ENCODE measurements at places on chromosomes 1 and 21. TPM values are rescaled to one million over a fixed set of nuclear protein-coding genes. Genes with fewer than 3 reads are reported as not detected.

Gene CLIC6
- polyA plus RNA-seq: 2.5 TPM

DNA sequence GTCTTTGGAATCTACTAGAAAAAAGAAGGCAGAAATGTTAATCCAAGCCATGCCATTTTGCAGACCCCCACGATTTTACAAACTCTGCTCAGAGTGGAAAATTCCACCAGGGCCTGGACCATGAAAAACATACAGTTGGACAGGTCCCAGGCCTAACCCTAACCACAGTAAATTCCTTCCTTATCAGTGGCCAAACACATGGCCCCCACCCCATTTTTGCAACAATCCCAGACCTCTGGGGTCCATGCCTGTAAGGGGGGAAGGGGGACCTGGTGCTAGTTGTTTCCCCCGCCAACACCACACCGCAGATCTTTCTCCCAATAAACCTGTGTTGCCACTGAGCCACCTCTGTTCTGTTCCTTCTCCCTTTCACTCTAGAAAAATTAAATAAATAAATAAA, 1352.7 kb downstream of the AMY1C start:
- DNase-seq: no peak

- no peak for DNase-seq
These were observed 9.6 kb upstream of the SLC6A9 start for GRCh38 chr1:44040846-44041245.

DNA sequence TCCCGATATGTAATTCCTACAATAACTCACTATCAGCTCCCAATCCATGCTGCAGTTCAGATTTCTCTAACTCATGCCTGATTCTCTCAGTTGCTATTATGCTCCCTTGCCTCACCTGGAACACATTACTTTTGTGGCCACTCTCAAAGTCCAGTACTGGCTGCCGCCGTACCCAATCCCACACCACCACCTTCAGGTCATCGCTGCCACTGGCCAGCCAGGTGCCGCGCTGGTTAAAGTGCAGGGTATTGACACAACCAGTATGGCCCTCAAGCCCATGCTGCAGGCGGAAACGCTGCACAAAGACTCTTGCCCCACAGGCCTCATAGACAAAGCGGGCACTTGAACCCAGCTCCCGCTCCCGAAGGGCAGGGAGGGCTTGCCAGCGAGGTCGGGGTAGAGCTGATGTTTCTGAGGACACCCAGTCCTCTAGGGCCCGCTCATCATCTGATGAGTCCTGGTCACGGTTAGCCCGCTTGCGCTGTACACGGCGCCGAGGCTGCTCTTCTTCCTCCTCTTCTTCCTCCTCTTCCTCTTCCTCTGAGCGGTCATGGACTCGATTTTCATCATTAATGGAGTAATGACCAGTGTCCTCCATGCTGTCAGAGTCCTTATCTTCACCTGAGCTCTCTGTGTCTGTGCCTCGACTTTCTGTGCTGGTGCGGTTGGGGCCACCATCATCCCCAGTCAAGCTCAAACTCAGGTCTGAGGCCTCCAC, 22.6 kb downstream of the DCAF8 start:
- DNase-seq: no peak

Gene MAP3K21
- 30.2 TPM for polyA plus RNA-seq

Gene ODF2L
- polyA plus RNA-seq: 38.9 TPM

- no peak for DNase-seq
These were observed 50.4 kb upstream of the IFFO2 start for GRCh38 chr1:19006837-19007271.

Gene MYCBP
- 34.9 TPM for polyA plus RNA-seq

Gene FAM76A
- polyA plus RNA-seq: 11.9 TPM

Gene C1QB
- 9.0 TPM for polyA plus RNA-seq

Gene VWA5B1
- polyA plus RNA-seq: 0.40 TPM

Gene FCRL2
- polyA plus RNA-seq: not detected
